ENCODE measurements at places on chromosomes 3 and 15.

DNA sequence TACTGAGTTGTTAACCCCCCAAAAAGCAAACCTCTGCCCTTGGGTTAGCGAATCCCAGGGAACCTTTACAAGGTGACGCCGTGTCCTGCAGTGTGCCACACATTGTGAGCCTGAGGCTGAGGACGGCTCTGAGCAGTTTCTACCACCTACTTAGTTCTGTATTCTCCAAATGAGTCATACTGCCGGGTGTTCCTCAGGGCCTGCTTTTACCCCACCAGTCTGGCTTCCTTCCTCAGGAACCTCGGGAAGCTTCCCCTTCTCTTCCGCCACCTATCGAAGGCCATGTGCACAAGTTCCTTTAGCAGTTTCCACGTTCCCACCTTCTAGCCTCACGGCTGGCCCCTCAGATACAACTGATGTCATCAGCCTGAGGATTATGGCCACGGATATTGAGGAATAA, 384.0 kb upstream of the TPM1 start:
- no peak for DNase-seq

GRCh38 chr3:134258761-134259347, 8.2 kb upstream of the RYK start:
- DNase-seq = no peak

DNA sequence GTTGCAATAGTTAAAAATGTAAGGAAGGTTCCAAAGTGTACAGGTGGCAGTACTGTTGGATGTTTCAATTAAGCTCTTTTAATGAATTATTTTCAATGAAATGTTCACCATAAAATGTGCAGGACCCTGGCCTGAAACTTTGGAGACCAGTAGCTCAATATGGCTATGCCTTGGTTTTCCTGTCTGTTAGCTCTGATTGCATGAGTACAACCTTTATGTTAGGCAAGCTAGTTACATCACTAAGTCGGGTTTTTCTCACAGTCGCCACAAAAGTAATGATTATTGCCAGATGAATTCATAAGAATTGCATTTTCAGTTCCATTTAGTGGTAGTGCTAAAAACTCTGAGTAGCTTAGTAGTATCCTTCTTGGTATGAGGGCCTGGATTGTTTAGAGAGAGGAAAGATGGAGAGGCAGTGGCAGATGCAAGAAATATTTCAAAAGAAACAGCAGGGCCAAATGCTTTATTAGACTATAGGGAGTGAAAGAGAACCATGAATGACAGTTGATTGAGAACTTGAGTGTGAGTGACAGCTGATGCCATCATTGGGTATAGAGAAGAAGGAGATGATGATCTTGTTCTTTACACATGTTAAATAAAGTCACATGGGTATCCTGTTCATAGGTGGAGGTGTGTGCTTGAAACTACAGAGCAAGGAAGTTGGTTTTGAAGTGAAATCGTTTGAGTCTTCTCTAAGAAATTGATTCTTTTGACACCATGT, 109.5 kb downstream of the AKAP13 start:
- no peak for DNase-seq

DNA sequence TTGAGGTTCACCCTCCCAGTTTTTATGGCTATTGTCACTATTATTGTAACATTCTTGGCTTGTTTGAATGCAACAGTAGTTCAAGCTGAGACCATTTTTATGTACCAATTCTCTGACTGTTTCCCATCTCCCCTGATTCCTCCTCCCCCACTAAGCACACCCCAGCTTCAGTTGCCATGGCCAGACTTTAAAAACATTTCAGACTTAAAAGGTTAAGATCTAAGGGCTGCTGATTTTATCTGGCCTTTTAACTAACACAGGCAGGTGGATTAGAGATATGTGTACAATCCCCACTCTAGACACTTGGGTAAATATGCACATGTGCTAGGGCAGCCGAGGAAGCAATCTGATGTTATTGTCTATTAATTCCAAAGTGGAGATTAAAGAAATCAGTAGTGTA, 386.3 kb upstream of the NR2F2 start:
- no peak for DNase-seq

DNA sequence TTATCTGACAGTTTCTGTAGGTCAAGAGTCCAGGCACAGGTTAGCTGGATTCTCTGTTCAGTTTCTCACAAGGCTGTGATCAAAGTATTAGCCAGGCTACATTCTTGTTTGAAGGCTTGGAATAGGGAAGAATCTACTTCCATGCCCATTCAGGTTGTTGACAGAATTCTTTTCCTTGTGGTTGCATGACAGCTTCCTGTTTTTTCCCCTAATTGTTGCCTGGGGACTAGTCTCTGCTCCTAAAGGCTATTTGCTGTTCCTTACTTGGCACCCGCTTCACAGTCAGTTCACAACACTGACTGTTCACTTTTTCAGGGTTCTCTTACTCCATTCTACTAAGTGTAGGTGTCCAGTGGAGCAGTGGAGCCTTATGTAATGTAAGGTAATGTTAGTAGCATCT, 115.4 kb upstream of the GBE1 start:
- no peak for DNase-seq

GRCh38 chr3:13571831-13572750, 23.2 kb downstream of the FBLN2 start:
- no peak for DNase-seq

DNA sequence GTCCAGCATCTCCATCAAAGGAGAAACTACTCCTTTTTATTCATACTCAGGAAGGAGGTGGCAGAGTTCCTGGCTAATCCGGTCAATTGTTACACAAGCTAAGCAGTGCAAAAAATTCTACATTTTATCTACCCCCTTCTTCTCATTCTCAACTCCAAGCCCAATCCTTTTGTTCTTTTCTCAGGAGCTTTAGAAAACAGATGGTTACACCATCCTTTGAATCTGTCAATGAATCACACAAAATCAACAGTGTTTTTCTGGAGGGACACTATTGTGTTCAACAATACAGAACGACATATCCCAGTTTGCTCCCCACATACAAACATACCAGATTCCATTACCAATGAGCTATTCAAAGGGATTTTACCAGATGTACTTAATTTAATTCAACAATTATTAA, 362.1 kb downstream of the MAGI1 start:
- no peak for DNase-seq

DNA sequence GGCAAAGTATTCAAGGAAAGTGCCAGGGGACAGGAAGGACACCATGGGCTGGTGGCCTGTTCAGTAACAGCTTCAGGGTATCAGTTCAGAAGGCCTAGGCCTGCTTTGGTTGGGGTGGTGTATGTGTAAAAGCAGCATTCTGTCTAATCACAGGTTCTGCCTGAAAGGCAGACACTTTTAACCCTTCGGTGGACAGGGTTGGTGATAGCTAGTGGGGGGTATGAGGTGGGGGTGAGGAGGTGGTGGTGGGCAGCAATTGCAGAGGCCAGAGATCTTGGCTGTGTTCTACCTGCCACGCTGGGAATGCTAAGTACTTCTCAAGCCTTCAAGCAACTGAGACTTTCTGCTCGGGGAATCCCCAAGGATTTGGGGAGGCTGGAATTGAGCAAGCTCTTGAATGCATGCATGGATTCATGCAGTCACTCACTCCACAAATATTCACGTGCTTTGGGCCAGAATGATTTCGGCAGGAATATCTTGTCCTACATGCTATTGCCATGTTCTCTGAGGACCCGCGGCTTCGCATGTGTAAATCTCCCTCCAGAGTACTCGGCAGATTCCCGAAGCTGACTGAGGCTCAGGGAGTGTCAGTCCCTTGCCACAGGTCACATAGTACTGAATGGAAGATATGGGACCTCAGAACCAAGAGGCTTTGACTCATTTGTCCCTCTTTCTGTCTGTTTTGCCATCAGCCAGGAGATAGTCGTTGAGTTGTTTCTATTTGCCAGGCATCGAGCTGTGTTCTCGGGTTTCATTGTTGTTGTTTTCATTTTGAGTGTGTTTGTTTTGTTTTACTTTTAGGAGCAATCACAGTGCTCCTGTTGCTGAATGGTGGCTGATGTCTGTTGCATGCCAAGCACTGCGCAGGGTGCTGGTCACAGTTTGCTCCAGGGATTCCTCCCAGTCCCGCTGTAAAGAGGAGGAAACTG, 65.5 kb downstream of the SMAD3 start:
- no peak for DNase-seq

DNA sequence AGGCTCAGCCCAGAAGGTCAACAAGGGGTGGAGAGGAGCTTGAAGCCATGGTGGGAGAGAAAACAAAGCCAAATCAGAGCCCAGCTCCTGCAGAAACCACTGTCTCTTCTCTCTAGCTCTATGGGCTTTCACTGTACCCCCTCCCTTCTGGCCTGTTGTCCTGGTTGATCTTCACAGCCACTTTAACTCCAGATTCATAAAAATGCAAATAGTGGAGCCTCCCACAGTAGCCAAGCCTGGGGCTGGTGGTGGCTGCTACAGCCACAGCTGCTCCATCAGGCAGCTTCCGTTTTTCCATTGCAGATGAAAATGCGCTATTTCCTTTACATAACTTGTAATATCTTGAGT, 20.7 kb upstream of the CAV3 start:
- DNase-seq = no peak

DNA sequence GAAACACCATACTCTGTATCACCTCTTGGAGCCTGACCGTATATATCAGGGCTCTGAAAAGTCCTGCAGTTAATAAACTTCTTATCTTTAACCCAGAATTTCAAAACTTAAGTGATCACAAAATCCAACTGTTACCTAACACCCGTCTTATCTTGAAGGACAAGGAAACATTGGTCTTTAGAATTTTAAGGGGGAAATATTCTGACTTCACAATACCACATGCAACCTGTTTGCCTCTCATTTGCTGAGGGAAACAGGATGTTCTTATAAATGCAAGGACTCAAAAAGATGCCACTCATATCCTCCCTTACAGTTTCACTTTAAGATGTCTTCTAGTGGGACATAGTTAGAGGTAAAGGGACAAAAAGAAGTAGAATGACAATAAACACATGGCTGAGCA, 67.9 kb downstream of the CRTC3 start:
- no peak for DNase-seq

DNA sequence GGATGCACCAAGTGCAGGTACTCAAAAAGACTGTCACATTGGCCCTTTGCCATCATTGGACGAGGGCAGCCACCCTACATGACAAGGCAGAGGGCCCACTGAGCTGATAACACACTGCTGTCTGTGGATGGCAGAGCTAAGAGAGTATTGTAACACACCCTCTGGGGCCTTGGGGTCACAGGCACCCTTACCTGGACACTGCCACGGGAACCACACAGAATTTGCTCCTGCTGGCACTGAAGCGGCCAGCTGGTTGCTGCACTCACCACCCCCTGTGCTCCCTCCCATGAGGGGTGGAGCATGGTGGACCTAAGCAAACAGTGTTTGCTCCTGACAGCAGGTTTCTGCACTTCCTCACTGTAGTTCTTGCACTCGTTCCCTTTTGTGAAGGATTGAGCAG, 208.2 kb upstream of the SGO1 start:
- no peak for DNase-seq

GRCh38 chr3:140122183-140122582, 187.2 kb downstream of the CLSTN2 start:
- DNase-seq = no peak

- DNase-seq = no peak
These were observed 243.2 kb downstream of the NEK10 start for GRCh38 chr3:27125821-27126501.

- DNase-seq = no peak
These were observed 18.2 kb downstream of the LOXL1 start for GRCh38 chr15:73944161-73945129.

GRCh38 chr3:107781253-107781652, 258.5 kb downstream of the BBX start:
- DNase-seq = no peak

DNA sequence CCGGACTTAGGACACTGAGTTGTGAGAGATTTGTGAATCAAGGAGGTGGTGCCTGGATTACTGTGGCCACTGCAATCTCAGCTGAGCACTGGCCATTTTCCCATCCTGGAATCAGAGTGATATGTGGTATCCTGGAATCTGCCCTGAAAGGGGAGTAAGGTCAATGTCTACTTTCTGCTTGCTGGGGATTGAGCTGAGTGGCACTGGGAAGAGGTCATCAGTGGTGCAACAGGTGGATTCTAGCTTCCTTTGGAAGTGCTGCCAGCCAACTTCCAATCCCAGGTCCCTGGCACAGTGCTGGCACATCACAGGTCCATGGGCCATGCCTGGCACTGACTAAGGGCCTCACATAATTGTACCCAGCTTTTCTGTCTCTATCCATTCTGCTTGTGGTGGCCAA, 20.6 kb upstream of the TSEN2 start:
- no peak for DNase-seq

GRCh38 chr3:110341047-110341446, 730.6 kb upstream of the NECTIN3 start:
- no peak for DNase-seq

DNA sequence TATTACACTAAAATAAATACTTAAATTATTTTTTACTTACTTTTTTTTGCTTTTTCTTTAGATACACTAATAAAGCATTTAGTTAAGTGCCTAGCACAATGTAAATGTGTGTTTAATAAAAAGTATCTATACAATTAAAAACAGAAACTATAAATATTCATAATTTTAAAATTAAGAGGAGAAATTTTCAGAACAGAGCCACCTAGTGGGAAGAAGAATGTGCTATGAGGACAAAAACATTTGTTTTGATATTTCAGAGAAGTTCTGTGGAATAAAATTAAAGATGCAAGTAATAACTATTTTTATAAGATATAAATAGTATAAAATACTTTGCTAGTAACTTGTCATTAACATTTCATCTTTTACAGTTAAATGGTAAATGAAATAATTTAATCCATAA, 33.6 kb upstream of the PLSCR5 start:
- no peak for DNase-seq

DNA sequence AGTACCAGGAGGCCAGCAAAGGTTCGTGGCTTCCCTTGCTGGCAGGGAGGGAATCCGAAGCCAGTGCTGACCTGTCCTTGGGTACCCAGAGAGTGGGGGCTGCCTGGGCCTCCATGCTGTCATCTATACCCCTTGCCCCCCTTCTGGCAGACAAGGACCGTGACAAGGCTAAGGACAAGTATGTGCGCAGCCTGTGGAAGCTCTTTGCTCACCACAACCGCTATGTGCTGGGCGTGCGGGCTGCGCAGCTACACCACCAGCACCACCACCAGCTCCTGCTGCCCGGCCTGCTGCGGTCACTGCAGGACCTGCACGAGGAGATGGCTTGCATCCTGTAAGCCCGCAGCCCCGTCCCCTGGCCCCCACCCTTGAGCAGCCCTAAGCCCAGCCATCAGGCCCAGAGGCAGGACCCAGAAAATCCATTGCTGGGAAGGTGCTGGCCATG, 2.8 kb downstream of the FES start:
- no peak for DNase-seq

DNA sequence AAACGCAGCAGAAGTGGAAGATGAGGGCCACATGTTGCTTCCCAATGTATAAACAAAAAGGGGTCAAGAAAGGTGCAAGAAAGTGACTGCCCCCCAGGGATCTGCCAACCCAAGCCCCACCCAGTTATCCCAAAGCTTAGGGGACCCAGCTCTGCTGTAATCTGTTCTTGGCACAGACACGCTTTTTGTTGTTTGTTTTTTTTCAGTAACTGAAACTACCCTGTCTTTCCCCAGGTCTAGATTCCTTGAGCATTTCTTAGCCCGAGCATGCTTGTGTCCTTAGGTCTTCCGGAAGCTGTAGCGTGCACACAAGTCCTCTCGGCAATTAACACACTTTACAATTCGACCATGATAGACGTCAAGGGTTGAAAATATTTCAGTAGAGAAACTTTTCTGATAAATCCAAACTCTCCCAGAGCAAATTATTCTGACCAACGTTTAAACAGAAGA, 8.5 kb upstream of the PPARG start:
- DNase-seq = no peak

GRCh38 chr3:120350401-120350941, 1.3 kb upstream of the LRRC58 start:
- no peak for DNase-seq

- DNase-seq = no peak
These were observed 37.1 kb upstream of the NR2F2 start for GRCh38 chr15:96293441-96293840.
